Bone marrow (tissue), 2 donors: ENCODE measurements at places on chromosomes 1 and 21.

GRCh38 chr1:212452323-212453155, 19.8 kb downstream of the NENF start:
- no peak for DNase-seq

DNA sequence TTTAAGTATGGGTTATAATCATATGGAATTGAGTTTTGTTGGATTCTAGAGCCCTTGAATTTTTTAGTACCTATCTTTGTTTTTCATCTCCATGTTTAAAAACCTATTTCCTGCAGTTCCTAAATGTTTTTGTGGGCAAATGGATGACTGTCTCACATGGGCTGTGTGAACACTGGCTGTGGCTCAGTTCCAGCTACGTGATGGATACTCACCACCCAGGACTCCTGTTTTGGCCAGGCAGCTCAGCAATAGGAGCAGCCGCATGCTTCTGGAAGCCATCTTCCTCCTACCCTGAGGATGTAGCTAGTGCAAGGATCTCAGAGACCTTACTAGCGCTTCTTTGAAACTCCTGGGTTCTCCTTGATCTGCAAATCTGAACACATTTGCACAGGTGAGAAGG, 2.8 kb downstream of the REG4 start:
- no peak for DNase-seq

DNA sequence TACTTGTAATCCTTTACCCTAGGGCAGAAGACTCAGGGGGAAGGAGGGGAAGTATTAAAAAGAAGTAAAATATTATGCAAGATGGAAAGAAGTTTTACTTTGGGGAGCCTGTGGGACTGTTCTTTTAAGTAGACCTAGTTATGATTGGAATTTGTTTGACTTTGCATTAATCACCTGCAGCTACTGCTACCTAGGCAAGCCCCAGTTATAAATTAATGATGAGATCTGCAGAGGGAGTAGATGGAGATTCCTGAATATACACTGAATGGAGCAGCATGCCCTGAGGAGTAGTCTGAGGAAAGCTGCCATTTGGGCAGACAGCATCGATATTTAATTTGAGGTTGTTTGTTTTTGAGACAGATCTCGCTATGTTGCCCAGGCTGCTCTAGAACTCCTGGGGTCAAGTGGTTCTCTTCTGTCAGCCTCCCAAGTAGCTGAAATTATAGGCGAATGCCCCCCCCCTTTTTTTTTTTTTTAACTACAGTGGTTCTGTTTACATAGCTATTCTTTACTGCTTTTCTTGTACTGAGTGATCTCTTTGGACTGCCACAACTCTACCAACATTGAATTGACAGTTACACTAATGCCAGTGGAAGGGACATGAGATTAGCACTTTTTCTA, 81.4 kb upstream of the SERTAD4 start:
- no peak for DNase-seq

- no peak for DNase-seq
These were observed 335.3 kb upstream of the KAZN start for GRCh38 chr1:14263225-14263624.

- no peak for DNase-seq
These were observed 10.9 kb downstream of the SLC41A1 start for GRCh38 chr1:205802060-205802459.

DNA sequence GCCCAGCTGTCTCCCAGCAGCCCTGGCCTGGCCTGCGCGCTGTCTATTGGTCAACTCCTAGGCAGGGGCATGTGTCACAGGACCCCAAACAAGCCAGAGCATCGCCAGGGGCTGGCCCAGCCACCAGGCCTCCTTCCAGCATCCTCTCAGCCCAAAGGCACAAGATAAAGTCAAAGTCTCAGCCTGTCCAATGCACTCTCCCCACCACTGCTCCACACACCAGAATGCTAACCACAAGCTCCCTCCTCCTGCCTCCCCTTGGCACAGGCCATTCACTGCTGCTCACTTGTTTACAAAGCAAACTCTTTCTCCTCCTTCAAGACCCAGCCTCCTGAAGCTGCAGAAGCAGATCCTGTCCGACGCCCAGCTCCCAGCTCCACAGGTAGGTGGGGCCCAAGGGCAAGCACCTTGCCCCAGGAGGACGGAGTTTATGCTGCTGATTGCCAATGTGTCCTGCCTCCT, 133.4 kb downstream of the DMRTB1 start:
- DNase-seq, result no peak

DNA sequence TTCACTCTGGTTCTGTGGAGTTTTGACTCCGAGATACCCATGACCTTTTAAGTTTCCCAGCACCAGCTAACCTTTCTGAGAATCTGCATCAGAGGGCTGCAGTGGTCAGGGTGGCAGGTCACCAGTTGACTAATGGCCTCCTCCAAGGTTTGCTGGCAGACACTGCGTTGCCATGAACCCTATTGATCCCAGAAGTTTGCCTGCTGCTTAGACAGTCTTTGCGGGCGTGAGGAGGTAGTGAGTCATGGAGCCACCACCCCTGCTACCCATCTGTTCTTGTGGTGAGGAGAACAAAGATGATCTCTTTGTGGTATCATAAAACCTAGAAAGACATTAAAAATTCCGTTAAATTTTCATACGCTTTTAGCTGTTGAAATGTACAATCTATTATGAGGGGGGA, 180.4 kb downstream of the FGGY start:
- no peak for DNase-seq

DNA sequence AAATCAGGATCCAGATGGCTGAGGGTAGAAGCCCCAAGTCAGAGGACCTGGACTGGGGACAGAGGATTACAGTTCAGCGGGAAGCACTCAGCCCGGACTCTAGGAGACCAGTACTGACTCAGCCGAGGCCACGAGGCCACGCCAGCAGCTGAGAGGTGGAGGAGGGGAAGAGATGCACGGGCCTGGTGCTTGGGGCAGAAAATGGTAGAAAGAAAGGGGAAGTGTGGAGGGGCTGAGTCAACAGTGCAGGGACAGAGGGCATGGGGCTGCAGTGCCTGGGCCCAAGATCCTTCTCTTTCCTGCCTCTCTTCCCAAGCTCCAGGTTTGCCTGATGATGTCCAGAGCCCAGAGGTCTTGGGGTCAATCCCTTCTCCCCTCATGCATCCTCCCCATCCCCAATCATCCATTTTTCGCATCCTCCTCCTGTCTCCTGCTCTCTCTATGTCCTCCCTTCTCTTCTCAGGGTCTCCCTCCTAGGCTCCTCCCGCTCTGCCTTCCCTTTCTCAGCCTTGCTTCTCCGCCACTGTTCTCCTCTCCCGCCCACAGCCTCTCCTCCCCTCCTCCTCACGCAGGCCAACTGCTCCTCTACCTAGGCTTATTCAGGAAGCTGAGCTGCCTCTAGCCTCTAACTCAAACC, 7.7 kb downstream of the ARHGEF2 start:
- peak; percentile 96 for DNase-seq

DNA sequence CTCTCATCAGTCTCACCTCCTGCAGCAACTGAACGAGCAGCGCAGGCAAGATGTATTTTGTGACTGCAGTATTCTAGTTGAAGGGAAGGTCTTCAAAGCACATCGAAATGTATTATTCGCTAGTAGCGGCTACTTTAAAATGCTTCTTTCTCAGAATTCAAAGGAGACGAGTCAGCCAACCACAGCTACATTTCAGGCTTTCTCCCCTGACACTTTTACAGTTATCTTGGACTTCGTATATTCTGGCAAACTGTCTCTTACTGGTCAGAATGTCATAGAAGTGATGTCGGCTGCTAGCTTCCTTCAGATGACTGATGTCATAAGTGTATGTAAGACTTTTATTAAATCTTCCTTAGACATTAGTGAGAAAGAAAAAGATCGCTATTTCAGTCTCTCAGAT, 53.7 kb downstream of the ZBTB8A start:
- DNase-seq, result no peak

GRCh38 chr21:33267250-33267649, 1.1 kb downstream of the IL10RB start:
- no peak for DNase-seq

GRCh38 chr1:155160128-155160527, 13.0 kb downstream of the KRTCAP2 start:
- DNase-seq, result no peak

- no peak for DNase-seq
These were observed 64.4 kb downstream of the GADD45A start for GRCh38 chr1:67749263-67749843.

DNA sequence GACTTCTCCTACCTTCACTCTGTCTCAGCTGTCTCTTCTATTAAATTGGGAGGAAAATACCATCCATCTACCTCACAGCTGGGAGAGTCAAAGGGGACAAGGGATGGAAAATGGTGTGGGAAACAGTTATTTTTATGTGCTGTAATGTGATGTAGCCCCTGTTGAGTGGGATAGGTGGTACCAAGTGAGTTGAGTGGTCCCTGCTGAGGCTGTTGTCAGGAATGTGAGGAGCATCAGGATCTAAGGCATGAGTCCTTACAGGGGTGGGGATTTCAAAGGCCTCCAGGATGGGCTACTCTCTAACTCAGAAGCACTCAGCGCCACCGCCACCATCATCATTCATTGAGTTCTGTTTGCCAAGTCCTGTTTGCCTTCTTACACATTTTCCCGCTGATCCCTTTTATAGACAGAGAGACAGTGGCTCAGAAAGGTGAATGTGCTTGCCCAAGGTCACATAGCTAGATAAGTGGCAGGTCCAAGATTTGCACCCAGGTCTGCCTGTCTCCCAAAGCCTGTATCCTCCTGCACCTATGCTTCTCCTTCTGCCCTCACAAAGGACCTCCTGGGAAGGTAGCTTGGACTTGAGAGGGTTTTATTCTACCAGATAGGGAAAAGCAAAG, 4.6 kb upstream of the ID3 start:
- DNase-seq, result no peak

DNA sequence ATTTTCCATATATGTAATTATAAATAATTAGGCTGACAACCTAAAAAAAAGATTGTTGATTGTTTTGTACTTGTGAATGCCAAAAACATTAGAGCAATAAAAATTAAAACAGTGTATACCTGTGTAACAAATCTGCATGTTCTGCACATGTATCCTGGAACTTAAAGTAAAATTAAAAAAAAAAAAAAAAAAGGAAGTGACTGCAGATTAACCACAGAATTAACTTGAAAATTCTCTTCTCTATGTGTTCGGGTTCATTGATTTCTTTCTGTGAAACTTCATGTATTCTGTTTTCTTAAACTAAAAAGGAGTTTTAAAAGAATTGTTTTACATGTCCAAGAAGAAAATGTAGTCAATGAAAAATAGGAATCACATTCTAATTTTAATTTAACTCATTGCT, 95.7 kb downstream of the FASLG start:
- no peak for DNase-seq

DNA sequence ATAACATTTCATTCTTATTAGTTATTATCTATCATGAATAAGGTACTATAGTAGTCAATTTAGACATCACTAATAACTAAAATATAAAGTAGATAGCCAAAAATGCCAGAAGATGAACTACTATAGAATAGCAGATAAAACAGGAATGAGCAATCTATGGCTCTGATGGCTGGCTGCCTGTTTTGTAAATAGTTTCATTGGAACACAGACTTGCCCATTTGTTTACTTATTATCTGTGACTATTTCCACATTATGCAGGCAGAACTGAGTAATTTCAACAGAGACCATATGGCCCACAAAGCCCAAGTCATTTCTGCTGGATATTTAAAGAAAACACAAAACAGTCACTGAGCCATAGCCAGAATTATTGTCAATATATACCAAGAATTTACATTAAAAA, 222.1 kb downstream of the COL24A1 start:
- DNase-seq, result no peak

- peak; percentile 2 for DNase-seq
These were observed 485.3 kb upstream of the PTBP2 start for GRCh38 chr1:96236156-96236739.

DNA sequence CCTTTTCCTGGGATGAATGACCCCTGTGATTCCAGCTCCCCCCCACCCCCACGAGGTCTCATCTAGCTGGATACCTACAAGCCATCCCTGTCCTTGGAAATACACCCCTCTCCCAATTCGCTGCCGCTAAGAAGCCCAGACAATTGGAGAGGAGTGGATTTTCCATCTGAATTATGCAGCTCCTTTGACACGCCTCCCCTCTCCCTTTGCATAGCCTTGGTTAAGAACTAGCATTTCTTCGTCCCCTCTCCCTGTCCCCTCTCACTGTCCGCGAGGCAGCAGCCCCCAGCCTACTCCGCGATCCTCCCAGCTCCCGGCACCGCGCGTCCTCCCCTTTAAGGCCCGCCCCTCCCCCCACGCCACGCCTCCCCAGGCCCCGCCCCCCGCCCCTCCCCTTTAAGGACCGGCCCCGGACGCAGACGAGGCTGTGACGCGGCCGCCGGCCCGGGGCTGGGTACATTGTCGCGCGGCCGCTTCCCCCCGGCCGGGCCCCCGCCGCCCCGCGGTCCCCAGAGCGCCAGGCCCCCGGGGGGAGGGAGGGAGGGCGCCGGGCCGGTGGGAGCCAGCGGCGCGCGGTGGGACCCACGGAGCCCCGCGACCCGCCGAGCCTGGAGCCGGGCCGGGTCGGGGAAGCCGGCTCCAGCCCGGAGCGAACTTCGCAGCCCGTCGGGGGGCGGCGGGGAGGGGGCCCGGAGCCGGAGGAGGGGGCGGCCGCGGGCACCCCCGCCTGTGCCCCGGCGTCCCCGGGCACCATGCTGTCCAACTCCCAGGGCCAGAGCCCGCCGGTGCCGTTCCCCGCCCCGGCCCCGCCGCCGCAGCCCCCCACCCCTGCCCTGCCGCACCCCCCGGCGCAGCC, at the start of gene MAPKAPK2:
Gene MAPKAPK2, plus strand, starts transcription at position 428 of the 856 bp plus-strand sequence. Its CDS starts 325 bp downstream, at position 753.
- DNase-seq, result peak; percentile 22

DNA sequence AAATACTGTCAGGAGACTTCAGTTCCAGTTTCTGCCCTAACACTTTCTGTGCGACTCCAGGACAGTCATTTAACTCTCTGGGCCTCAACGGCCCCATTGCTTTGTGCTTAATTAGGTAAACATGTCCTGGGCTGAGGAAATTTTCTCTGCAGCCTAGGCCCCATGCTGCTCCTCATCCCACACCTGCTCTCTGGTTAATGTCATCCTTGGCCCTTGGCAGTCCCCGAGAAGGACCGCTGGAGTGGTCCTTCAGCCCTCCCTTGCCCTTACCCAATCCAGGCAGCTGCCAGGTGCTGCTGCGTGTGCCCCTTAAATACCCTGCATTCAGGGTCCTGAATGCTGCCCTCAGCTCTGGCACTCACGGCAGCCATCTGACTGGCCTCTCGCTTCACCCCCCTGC, 18.7 kb downstream of the UBL4B start:
- no peak for DNase-seq

GRCh38 chr1:202728951-202729350, 18.7 kb upstream of the SYT2 start:
- no peak for DNase-seq

DNA sequence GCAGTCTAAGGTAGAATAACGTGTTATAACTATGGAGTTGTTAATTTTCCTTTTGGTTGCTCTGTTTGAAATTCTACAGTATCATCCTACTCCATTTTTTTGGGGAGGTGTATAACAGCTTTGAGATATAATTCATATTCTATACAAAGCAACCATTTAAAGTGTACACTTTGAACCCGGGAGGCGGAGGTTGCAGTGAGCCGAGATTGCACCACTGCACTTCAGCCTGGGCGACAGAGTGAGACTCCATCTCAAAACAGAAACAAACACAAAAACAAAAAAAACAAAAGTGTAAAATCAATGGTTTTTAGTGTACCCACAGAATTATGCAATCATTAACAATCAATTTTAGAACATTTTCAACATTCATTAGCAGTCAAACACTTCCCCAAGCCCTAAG, 33.8 kb downstream of the CNIH4 start:
- no peak for DNase-seq

- DNase-seq, result no peak
These were observed 77.2 kb downstream of the ADGRL2 start for GRCh38 chr1:81877940-81878339.
